Endothelial cell (in vitro differentiated cells): ENCODE measurements at places on chromosomes 4 and X. TPM values are rescaled to one million over a fixed set of nuclear protein-coding genes. Genes with fewer than 3 reads are reported as not detected.

MAGEA8 gene
- total RNA-seq, result not detected

SLC25A43 gene
- total RNA-seq, result 6.5 TPM

DIPK2B gene
- total RNA-seq, result 286 TPM

ADGRG2 gene
- total RNA-seq, result not detected

SLC34A2 gene
- total RNA-seq, result 0.41 TPM

KLHL8 gene
- total RNA-seq, result 7.2 TPM

DNA sequence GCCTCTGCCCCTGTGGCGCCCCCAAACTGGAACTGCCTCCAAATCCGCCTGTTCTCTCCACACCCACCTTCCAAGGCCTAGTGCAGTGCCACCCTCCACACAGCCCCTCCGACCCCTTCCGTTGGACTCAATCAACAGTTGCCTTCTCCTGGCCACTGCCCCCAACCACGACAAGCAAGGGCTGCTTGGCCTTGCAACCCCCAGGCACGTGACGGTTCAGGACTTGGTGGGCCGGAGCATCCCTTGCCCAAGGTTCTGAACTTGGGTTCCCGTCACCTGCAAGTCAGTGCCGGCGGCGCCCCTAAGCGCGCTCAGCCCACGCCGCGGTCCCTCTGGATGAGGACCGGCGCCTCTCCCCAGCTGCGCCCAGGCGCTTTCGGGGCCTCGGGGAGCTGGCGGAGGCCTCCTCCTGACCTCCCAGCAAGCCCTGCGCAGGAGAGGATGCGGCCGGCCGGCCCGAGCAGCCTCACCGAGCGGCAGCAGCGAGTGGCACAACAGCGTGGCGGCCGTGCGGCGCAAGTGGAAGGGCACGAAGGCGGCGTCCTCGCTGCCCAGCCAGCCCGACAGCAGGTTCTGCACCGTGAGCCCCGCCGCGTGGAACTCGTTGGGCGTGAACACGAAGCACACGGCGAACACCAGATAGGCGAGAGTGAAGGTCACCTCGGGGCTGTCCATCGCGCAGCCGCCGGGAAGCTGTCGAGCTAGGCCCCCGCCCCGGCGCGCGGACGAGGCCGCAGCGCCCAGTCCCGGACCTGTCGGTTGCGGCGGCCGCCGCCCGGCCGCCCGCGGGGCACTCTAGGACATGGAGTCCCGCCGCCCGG, 750 bp downstream of the TMEM129 start:
- H3K27ac ChIP-seq, result no peak overlapping the region
- H3K27me3 ChIP-seq, result peaks cover 13% of the 10 kb centered on the region
- H3K36me3 ChIP-seq, result peaks cover 4% of the 10 kb centered on the region
- H3K4me3 ChIP-seq, result peak overlapping the region; percentile 92
- DNase-seq, result peak; percentile 61

GRCh38 chr4:98928131-98928504, 815 bp downstream of the EIF4E start:
- H3K27ac ChIP-seq, result peak overlapping the region; percentile 97
- peak overlapping the region; percentile 100 for H3K4me3 ChIP-seq
- peak; percentile 68 for DNase-seq
- peaks cover 9% of the 10 kb centered on the region for H3K4me1 ChIP-seq
- H3K27me3 ChIP-seq, result peaks cover 12% of the 10 kb centered on the region

DNA sequence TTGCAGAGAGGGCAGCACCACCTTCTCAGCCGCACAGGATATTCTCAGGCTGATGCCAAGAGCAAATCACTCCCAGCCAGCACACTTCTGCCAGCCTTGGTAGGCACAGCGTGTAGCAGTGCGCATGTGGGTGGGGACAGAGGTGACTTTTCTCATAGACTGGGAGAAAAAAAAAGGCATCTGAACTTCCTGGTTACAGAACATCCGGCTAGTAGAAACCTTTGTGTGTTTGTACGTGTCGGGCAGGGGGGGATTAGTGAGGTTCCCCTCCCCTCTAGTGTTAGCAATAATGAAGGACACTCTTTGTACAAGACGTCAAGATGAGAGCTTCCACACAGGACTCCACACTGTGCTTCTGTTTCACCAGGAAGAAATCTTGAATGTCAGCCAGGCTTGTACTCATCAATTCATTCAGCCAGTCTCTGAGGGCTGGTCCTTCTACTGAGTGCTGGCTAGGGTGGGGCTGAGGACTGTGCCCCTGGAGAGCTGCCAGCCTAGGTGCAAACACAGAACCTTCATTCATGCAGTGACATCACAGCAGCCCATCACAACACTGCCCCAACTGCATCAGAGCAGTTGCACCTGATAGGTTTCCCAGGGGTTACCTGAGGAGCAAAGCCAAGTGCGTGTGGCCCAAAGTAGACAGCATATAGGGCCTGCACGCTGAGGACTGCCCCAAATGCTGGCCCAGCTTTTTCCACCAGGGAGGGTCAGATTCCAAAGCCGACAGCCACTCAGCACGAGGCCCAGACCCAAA, 34.7 kb downstream of the SLC25A5 start:
- DNase-seq, result no peak
- no peak overlapping the region for H3K27ac ChIP-seq
- H3K4me1 ChIP-seq, result peaks cover 2% of the 10 kb centered on the region
- no peaks in the 10 kb centered on the region for H3K36me3 ChIP-seq
- no peak overlapping the region for H3K4me3 ChIP-seq
- H3K27me3 ChIP-seq, result peaks cover 6% of the 10 kb centered on the region

DNA sequence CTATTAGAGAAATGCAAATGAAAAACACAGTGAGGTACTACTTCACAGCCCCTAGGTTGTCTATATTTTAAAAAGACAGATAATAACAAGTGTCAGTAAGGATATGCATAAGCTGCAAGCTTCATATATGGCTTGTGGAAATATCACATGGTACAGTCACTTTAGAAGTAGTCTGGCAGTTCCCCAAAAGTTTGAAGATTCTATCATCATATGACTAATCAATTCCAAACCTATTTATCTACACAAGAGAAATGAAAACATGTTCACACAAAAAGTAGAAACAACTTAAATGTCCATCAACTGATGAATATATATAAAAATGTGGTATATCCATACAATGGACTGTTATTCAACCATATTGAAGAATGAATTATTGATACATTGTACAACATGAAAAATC, 185.8 kb upstream of the STK26 start:
- peaks cover under 1% of the 10 kb centered on the region for H3K4me1 ChIP-seq
- H3K4me3 ChIP-seq, result no peak overlapping the region
- H3K27ac ChIP-seq, result no peak overlapping the region

DNA sequence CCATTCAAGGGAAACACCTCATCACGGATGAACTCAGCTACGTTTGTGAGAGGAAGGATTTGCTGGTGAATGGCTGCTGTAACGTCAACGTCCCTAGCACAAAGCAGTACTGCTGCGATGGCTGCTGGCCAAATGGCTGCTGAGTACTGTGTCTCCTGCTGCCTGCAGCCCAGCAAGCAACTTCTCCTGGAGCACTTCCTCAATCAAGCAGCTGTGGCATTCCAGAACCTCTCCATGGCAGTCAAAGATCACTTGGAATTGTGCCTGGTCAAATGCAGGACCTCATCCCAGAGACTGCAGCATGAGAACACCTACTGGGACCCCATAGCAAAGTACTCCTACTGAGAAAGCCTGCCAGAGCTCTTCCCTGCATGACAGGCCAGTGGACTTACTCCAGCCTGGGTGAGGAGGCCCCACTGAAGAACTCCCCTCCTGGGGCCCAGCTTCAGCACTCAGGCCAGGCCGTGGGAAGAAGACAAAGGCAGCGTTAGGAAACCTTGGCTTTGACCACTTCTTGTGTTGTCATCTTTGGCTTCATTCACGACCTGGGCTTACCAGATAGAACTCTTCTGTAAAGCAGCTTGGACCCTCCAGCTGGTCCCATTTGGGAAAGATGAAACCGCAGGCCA, 244.3 kb downstream of the RBMX2 start:
- no peaks in the 10 kb centered on the region for H3K27me3 ChIP-seq
- H3K4me1 ChIP-seq, result no peaks in the 10 kb centered on the region
- H3K4me3 ChIP-seq, result no peak overlapping the region
- no peaks in the 10 kb centered on the region for H3K36me3 ChIP-seq
- H3K27ac ChIP-seq, result no peak overlapping the region

- peaks cover 6% of the 10 kb centered on the region for H3K4me1 ChIP-seq
- peaks cover 2% of the 10 kb centered on the region for H3K27me3 ChIP-seq
- no peak for DNase-seq
- no peak overlapping the region for H3K27ac ChIP-seq
- no peaks in the 10 kb centered on the region for H3K36me3 ChIP-seq
Measured at GRCh38 chr4:36332782-36333131, 51.3 kb downstream of the DTHD1 start.

DNA sequence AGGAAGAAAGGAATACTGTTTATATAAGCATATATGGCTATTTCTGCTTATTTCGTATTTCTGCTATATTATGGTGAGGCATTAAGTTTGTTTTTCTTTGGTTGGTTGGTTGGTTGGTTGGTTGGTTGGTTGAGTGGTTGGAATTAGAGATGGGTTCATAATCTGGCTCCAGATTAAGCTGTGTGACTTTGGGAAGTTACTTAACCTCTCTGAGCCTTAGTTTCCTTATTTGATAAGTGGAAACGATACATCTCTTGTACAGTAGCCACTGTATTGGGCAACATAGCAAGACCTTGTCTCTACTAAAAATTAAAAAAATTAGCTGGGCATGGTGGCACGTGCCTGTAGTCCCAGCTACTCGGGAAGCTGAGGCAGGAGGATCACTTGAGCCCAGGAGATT, 46.1 kb upstream of the CEP135 start:
- no peaks in the 10 kb centered on the region for H3K27me3 ChIP-seq
- no peaks in the 10 kb centered on the region for H3K36me3 ChIP-seq
- no peak overlapping the region for H3K27ac ChIP-seq
- no peak overlapping the region for H3K4me3 ChIP-seq
- no peaks in the 10 kb centered on the region for H3K4me1 ChIP-seq

- H3K4me1 ChIP-seq, result no peaks in the 10 kb centered on the region
- H3K36me3 ChIP-seq, result peaks cover 4% of the 10 kb centered on the region
- no peak overlapping the region for H3K27ac ChIP-seq
- H3K4me3 ChIP-seq, result no peak overlapping the region
- no peak for DNase-seq
Measured at GRCh38 chr4:113607998-113608397, 153.5 kb downstream of the CAMK2D start.

- H3K27ac ChIP-seq, result no peak overlapping the region
- no peak overlapping the region for H3K4me3 ChIP-seq
- H3K4me1 ChIP-seq, result no peaks in the 10 kb centered on the region
- H3K27me3 ChIP-seq, result no peaks in the 10 kb centered on the region
Measured at GRCh38 chrX:127124871-127125270, 305.3 kb downstream of the PRR32 start.

- H3K27ac ChIP-seq, result no peak overlapping the region
- H3K4me1 ChIP-seq, result no peaks in the 10 kb centered on the region
- H3K4me3 ChIP-seq, result no peak overlapping the region
- DNase-seq, result no peak
- peaks cover 4% of the 10 kb centered on the region for H3K36me3 ChIP-seq
Measured at GRCh38 chr4:72525938-72526337, 43.1 kb downstream of the ADAMTS3 start.

GRCh38 chr4:120709991-120710390, 212.5 kb downstream of the PRDM5 start:
- H3K27me3 ChIP-seq, result no peaks in the 10 kb centered on the region
- no peak overlapping the region for H3K27ac ChIP-seq
- no peak for DNase-seq
- H3K36me3 ChIP-seq, result no peaks in the 10 kb centered on the region

DNA sequence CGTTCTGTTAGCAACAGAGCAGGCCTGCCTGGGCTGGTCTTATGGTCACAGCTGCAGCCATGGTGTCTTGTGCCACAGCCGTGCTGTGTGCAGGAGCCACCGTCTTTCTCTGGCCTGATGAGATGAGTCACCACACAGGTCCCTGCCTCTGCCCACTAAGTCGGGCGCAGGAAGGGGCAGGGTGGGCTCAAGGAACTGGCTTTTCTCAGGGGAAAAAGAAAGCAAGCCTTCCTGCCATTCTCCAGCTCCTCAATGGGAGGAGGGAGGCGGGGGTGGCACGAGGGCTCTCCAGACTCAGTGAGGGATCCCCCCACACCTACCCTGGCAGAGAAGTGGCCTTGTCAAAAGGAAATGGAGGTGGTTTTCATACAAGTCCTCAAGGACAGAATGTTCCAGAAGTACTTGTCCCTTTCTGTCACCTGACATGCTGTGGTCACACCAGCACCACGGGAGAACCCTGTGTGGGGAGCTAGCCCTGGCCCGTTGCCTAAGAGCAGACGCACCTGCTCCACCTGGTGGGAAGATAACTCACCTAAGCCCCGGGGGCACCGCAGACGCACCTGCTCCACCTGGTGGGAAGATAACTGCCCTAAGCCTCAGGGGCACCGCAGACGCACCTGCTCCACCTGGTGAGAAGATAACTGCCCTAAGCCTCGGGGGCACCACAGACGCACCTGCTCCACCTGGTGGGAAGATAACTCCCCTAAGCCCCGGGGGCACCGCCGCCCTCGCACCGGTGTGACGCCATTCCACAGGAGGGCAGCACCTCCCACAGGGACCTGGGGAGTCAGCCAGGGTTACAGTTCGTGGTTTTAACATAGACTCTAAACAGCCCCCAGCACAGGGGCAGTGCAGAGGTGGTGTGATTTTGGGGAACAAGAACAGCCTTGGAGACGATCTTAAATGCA, 18.5 kb downstream of the UVSSA start:
- DNase-seq, result no peak
- H3K36me3 ChIP-seq, result no peaks in the 10 kb centered on the region
- H3K27me3 ChIP-seq, result peaks cover 2% of the 10 kb centered on the region

GRCh38 chr4:182856862-182857261, 60.3 kb downstream of the DCTD start:
- no peak overlapping the region for H3K27ac ChIP-seq
- no peak for DNase-seq
- H3K36me3 ChIP-seq, result no peaks in the 10 kb centered on the region
- H3K4me3 ChIP-seq, result no peak overlapping the region

DNA sequence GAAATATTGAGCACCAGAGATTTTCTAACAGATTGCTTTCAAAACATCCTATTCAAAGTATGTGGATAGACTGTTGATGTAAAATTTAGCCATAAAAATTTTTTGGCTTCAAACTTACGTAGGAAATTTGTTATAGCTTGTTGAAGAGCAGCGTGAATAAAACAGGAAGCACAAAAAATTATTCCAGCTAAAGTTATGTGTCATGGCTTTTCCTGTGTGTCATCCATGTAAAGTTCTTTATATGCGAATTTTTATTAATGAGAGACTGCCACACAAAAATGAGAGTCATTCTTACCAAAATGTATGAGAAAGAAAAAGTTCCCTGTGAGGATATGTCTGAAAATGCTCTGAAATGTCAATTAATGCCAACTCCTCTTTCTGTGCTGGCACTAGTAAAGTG, 19.5 kb downstream of the EPGN start:
- no peaks in the 10 kb centered on the region for H3K36me3 ChIP-seq
- H3K27me3 ChIP-seq, result no peaks in the 10 kb centered on the region
- no peak overlapping the region for H3K4me3 ChIP-seq

GRCh38 chrX:118566359-118566758, 70.7 kb downstream of the DOCK11 start:
- H3K27me3 ChIP-seq, result no peaks in the 10 kb centered on the region
- peaks cover 4% of the 10 kb centered on the region for H3K36me3 ChIP-seq
- no peak for DNase-seq
- H3K27ac ChIP-seq, result no peak overlapping the region
- peaks cover 4% of the 10 kb centered on the region for H3K4me1 ChIP-seq
